ENCODE measurements at places on chromosomes 6 and 20. TPM values are rescaled to one million over a fixed set of nuclear protein-coding genes. Genes with fewer than 3 reads are reported as not detected.
A peak's percentile ranks its signal among the peaks of the same experiment; 100 is the strongest.

NNAT gene
- 24.1 TPM for total RNA-seq

- no peak for DNase-seq
Observed at GRCh38 chr6:35188886-35189285, 24.9 kb upstream of the SCUBE3 start.

DNA sequence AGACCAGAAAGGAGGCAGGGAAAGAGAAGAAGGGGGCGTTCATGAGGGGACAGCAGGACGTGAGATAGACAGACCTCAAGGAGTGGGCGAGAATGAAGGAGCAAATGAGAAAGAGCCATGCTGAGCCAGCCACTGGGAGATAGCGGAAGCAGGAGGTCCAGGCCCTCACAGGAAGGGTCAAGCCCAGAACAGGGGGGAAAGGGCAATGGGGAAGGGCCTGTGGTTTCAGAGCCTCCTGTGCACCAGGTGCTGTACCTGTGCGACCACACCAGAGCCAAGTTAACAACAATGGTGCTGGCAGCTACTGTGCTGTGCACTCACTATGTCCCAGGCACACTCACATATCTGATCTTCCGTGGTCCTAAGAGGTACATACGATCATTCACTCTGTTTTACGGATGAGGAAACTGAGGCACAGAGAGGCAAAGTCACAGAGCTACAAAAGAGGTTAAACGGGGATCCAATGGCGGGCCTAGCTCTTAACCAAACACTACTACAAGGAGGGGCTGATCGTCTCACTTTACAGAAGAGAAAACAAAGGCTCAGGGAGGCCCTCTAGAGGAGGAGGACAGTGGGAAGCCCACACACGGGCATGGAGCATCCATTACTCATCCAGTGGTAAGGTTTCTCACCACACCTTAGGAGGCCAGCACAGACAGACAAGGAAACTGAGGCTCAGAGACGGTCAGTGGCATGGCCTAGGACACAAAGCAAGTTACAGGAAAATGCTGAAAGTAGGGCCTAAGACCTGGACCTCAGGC is 129.1 kb downstream of the PREX1 start:
- DNase-seq, result no peak

DNA sequence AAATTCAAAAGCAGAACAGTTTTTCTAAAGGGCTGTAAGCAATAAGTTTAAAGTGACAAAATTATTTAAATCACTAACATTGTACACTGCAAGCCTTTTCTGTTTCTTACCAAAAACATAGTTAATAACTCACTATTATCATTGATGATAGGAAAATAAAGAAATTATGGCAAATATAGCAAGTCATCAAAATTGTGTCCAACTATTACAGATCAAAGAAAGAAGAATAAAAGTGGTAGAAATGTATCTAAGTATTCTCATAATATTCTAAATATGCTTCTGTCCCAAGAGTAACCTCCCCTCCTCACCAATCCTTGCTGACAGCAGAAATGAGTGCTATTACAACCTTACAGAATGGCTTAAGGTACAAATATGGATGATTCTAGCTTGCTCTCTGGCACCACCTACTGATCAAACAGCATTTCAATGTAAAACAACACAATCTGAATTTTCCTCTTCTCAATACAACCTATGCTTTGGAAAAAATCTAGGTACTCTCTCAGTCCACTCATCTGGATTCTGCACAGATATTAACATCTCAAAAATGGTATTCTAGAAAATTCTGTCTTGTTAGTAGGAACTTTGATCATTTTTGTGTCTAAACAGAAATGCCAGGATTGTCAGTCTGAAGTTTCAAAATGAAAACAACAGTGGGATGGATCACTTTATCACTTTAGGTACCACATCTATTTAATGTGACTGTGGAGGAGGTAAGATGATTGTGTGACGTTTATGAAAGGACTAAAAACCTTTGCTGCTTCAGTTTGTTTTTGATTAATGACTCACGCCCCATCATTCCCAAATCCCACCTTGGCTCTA is 40.9 kb downstream of the ZFP64 start:
- DNase-seq, result peak; percentile 71

- no peak for DNase-seq
Observed at GRCh38 chr20:35373661-35374060, 38.1 kb downstream of the UQCC1 start.

- DNase-seq, result peak; percentile 22
Observed at GRCh38 chr6:25138934-25139415, 140.2 kb upstream of the CARMIL1 start.

LIN28B gene
- total RNA-seq, result 0.21 TPM

DNA sequence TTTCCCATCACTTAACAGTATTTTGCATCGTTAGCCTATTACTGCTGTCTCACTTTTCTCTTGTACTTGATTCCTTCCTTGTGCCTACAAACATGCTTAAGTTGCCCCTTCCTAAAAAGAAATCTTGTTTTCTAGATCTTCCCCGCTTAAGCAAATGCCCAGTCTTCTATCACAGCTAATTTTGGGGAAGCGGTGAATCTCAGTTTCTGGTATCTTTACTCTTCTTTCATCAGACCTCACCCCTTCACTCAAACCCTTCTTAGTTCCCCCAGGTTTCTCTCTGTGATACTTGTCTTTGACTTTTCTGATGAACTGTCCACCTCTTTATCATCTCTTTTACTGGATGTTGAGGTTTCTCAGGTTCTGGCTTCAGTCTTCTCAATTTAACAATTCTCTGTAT is 14.2 kb downstream of the VAPB start:
- no peak for DNase-seq

BCAS1 gene
- total RNA-seq, result 2.4 TPM

GRCh38 chr6:144466716-144467115 is 181.6 kb downstream of the UTRN start:
- DNase-seq, result no peak

HLA-DQA1 gene
- not detected for total RNA-seq
